ENCODE measurements at places on chromosomes 2 and 18.

DNA sequence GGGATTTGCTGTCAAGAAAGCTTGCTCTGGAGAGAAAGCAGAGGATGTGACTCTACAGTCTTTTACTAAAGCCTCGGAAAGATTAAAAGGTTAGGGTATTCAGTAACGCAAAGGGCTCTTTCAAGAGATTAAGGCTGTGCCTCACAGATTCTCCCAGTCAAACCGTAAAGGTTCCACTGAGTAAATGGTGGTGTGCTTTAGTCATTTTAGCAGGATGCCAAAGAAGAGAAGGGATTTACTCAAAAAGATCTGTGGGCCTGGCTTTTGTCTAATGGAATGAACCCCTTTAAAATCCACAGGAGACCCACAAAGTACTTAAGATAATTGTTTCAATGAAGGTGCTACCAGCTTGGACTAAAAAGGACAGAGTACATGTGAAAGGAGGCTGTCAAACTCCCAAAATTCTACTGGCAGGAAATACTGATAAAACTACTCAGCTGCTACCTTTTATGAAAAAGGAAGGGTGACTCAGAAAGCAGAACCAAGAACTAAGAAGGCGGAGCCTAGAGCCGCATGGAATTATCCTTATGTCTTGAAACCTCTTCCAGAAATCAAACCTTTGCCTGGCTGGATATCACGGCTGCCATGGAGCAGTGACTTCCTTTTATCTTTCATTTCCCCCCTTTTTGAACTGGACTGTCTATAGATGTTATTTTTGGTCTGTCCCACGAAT is 670.2 kb upstream of the ZEB2 start:
- DNase-seq: no peak

DNA sequence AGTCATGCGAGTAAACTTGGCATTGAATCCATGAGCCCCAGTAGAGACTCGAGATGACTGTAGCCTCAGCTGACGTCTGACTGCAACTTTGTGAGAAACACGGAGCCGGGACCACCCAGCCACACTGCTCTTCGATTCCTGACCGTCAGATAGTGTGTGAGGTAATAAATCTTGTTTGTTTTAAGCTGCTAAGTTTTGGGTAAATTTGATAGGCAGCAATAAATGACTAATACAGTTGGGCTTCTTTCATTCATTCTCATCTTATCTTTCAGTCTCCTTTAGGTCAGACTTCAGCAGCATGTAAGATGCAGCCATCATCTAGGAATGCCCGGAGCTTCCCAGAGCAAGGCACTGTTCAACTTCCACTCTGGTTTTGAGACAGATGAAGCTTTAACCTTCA is 8.0 kb upstream of the KLHL29 start:
- no peak for DNase-seq

DNA sequence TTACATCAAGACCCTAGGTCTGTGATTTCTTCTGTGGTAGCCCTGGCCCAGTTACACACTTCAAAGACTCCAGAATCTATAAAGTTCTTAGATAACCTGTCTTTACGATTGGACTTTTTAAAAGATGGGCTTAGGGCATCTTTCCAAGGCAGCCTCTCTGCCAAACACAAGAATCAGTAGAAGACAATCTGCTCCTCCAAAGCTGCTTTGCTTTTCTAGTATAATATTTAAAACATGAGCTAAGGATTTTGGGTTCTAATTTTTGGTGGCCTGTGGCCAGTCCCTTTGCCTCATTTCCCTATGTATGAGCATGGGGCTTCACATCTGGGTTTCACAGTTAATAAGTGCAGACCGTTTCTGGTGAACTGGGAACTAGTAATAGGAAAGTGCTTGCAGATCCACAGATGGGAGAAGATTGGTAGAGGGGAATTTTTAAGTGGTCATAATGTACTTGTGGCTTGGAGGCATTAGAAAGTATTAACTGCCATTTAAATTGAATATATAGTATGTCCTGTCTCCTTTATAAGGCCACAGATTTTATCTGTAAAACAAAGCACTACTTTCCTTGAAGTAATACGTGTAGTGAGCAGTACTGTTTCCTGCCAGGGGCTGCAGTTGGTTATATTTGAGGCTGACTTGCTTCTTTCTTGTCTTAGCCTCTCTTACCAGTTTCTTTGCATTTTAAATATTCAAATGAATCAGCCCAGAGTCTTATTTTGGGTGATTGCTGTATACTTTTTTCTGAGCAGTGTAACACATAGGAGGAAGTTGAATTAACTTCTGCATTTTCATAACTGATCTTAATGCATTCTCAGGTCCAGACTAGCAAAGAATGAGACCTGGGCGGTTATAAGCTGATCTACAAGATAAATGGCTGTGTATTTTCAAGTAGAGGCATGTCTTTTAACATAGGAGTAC is 1.5 kb downstream of the ARPC2 start:
- no peak for DNase-seq

- no peak for DNase-seq
These were observed 9.5 kb downstream of the NFATC1 start for GRCh38 chr18:79405019-79405780.

- DNase-seq: no peak
These were observed 5.2 kb upstream of the SPRED2 start for GRCh38 chr2:65437392-65438135.

- DNase-seq: no peak
These were observed 238.5 kb upstream of the FBXO11 start for GRCh38 chr2:48144777-48145176.

DNA sequence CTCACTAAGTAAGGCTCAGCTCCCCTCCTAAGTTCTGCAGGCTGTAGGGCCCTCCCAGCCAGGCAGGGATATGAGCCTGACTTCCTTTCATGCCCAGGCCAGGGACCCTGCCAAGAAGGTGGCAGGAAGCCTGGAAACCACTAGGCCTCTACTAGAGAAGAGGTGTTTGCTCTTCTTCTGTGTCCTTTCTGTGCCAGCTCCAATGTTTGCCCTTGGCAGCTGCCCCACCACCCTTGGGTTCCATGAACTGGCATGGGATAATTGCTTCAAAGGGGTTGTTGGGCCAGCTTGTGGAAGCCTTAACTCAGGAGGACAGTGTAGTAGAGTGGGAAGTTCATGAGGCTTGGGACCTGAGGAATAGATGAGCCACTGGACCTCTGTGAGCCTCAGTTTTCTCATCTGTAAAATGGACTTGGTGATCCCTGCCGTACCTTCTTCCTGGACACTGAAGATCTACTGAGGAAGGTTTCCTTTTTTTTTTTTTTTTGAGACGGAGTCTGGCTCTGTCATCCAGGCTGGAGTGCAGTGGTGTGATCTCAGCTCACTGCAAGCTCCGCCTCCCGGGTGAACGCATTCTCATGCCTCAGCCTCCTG is 3.9 kb downstream of the SLC35F6 start:
- DNase-seq: no peak

DNA sequence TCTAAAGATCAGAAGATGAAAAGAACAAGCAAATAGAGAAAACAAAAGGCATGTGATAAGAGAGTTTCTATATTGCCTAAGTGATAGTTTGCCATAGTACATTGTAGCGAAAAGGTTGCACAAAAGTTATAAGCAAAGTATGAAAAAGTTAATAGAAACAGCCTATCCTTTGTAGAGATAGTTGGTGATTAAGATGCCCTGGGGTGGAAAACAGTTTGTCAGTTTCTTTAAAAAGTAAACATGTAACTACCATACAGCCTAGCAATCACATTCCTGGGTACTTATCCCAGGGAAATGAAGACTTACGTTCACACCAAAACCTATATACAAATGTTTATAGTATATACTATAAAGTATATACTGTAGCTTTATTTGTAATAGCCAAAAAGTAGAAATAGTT is 16.9 kb upstream of the DAPL1 start:
- DNase-seq: no peak

DNA sequence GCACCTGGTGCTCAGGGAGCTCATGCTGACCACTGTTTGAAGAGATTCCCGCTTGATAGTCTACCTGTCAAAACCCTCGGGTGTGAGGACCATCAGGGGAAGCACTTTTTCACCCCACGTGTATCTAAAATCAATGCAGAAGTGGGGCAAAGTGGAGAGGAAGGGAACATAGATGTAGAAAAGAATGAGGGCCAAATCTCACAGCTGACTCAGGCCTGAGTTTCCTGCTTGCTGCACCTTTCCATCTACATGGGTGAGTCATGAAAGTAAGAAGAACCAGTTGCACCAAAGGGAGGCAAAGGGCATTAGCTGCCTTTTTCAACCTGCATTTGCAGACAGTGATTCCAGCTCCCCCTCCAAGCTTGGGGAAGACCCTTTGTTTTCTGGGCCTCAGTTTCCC is 100.2 kb upstream of the MYCN start:
- DNase-seq: no peak

- DNase-seq: no peak
These were observed 8.5 kb upstream of the TWIST2 start for GRCh38 chr2:238839428-238839827.

DNA sequence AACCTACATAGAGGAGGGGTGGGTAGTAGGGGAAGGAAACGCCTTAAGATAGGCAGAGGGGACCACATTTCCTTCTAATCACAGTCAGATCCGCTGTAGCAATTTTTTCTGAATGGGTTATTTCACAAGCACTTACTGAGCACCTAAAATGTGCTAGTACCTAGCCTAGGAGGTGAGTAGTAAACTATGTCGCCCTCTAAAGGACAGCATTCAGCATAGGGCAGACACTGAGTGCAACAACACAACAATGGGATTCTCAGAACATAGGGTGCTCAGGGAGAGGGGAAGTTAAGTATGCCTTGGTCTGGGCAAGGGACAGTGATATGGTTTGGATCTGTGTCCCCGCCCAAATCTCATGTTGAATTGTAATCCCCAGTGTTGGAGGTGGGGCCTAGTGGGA is 166.1 kb upstream of the RAB6C start:
- no peak for DNase-seq

GRCh38 chr2:169895294-169895985 is 68.2 kb downstream of the UBR3 start:
- no peak for DNase-seq

DNA sequence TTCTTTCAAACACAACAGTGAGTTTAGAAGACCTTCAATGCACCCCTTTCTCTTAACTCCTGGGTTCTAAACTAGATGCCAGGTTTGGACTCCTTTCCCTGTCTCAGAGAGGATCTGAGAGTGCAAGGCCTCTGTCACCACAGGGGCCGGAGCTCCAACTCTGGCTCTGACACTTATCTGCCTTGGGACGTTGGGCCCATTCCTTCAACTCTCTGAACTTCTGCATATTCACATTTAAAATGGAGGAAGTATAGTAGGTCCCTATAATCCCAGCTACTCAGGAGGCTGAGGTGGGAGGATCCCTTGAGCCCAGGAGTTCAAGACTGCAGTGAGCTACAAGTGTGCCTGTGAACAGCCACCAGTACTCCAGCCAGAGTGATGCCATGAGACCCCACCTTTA is 44.1 kb upstream of the ZFP36L2 start:
- no peak for DNase-seq

- DNase-seq: no peak
These were observed 43.6 kb downstream of the VPS54 start for GRCh38 chr2:63975437-63976124.

GRCh38 chr18:51070545-51070944 is 40.5 kb downstream of the SMAD4 start:
- no peak for DNase-seq

- no peak for DNase-seq
These were observed 46.5 kb downstream of the UNC50 start for GRCh38 chr2:98654699-98655495.

DNA sequence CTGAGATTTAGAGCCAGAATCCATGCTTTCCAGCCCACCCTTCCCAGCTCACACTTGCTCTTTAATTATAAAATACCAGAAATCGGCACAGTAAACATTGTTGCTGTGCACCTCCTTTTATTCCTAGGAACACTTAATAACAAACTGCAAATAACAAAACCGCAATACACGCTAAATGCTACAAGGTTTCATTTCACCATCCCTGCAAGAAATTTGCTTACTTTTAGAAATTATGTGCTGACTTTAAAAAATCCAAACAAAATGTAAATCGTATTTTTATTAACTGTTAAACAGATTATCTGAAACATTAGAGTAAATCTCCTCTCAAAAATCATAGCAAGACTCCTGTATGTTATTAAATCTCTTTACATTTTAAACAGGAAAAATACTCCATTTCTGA is 79.3 kb downstream of the TCF4 start:
- DNase-seq: no peak

DNA sequence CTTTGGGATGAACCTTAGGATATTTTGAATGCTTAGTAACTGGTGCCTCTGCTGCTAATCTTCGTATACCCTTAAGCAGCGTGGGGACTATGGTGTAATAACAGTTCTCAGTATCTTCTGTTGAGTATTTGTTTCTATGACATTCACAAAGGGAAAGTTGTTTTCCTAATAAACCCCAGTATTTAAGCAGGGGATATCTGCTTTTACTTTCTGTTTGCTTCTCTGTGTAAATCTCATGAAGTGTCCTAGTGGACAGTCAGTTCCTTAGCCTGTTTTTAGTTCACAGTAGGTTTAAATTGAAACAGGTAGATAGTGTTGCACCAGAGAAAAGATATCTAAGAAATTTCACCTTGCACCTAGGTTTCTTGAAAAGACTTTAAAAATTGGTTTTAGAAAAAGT is 14.9 kb downstream of the KIAA1328 start:
- DNase-seq: no peak

DNA sequence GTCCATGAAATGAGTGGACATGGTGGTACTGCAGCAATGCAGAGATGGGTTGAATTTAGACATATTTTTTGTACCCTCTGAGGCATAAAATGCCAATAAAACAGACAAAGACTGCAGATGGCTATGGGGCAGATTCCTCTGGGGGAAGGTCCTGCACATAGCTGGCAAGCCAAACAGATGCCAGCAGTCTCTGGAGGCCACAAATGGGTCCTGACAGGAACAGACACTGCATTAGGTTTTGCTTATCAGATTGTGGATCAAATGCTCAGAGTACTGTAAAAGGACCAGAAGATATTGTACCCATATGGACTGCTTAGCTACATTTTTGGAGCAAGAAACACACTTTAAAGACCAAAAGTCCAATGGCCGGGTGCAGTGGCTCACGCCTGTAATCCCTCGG is 40.9 kb upstream of the ORC2 start:
- DNase-seq: no peak

DNA sequence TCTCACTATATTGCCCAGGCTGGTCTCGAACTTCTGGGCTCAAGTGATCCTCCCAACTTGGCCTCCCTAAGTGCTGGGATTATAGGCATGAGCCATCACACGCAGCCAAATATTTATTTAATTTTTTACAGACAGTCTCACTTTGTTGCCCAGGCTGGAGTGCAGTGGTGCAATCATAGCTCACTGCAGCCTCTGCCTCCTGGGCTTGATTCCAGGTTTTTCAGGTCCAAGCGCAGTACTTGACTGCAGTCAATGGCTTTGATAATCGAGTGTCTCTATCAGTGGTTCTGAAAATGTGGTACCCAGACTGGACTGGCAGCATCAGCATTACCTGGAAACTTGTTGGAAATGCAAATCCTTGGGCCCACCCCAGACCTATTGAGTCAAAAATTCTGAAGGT is 63.1 kb downstream of the PLB1 start:
- DNase-seq: no peak

DNA sequence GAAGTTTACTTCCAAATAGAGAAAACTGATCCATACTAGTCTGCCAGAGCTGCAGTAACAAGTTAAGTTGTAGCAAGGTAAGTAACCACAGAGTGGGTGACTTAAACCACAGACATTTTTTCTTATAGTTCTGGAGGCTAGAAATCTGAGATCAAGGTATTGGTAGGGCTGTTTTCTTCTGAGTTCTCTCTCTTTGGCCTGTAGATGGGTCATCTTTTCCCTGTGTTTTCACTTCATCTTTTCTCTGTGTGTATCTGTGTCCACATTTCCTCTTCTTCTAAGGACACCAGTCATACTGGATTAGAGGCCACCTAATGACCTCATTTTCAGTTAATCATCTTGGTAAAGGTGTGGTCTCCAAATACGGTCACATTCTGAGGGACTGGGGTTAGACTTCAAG is 142.9 kb upstream of the MEX3C start:
- DNase-seq: no peak
